Midbrain (tissue), 1 donor: ENCODE measurements at places on chromosomes 1 and 21.

- no peak for DNase-seq
Observed at GRCh38 chr1:44628962-44629756, 45.1 kb downstream of the TMEM53 start.

DNA sequence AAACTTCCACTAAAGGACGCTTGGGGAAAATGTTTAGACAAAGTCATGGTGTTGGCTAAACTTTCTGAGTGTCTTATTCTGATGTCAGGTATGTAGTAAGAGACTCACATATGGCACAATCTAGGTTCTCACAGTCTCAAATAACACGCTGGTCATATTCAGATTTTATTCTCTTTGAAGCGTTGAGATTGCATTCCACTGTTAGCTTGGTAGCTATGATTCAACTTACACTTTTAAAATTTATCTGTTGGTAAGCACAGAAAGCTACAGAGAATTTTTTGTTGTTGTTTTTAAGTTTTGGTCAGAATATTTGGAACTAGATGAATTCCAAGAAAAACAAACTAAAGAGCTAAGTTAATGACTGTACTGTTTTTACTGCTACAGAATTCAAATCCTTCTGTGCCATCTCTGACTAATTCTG lies 126.7 kb downstream of the PRRX1 start:
- DNase-seq = no peak

DNA sequence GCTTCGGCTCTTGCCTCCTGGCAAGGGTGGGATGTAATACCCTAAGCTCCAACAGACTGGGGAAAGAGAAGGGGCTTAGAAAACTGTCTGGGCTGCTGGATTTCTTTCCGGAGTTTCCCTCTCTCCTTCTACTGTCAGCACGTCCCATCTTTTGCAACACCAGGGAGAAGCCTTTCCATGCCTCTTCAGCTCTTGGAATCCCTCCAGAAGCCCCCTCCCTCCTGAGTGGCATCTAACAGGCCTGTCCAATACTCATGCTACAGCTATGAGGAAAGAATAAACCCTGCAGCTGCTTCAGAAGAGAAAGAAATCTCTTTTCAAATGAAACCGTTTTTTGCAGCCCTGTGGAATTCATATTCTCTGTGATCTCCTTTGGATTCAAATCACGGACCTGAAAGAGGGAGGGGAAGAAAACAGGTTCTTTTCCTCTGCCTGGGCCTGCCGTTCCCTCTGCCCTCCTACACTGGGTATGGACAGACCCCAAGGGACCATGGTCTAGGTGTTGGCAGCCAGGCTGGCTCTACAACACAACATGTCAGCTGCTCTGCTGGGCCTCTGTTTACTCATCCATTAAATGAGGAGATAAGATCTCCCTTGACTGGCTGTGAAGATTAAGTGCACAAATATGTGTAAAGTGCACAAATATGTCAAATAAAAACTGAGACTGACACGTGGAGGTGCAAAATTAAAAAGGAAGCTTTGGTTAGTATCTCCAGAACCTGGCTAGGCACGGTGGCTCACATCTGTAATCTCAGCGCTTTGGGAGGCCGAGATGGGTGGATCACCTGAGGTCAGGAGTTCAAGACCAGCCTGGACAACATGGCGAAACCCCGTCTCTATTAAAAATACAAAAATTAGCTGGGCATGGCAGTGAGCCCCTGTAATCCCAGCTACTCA lies 6.0 kb upstream of the CAPN2 start:
- DNase-seq = no peak

GRCh38 chr1:189834813-189835212 lies 642.9 kb downstream of the BRINP3 start:
- DNase-seq = no peak

- DNase-seq = no peak
Observed at GRCh38 chr1:229252228-229252984, 18.5 kb upstream of the RAB4A start.

GRCh38 chr1:162023547-162024501 lies at the start of gene OLFML2B:
Gene OLFML2B, minus strand, starts transcription at chr1:162023869. Its CDS starts 439 bp downstream, at chr1:162023430.
- peak; percentile 37 for DNase-seq

GRCh38 chr1:72229893-72230292 lies 52.4 kb downstream of the NEGR1 start:
- no peak for DNase-seq

DNA sequence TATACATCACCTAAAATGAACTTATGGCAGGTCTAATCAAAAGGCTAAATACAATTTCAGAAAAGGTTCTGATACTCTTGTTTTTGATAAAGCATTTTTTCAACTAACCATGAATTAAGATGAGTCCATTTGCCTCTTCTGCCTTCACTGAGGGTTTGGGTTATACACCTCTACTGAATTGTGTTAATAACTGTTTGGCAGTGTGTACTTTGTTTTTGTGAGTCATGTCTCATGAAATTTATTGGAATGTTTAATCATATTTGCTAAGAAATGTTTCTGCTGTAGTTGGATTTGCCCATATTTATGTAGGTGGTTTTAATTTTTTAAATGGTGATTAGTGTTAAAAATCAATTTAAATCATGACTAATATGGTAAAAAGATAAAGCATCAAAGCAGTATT lies 190.5 kb downstream of the HS2ST1 start:
- DNase-seq = no peak

DNA sequence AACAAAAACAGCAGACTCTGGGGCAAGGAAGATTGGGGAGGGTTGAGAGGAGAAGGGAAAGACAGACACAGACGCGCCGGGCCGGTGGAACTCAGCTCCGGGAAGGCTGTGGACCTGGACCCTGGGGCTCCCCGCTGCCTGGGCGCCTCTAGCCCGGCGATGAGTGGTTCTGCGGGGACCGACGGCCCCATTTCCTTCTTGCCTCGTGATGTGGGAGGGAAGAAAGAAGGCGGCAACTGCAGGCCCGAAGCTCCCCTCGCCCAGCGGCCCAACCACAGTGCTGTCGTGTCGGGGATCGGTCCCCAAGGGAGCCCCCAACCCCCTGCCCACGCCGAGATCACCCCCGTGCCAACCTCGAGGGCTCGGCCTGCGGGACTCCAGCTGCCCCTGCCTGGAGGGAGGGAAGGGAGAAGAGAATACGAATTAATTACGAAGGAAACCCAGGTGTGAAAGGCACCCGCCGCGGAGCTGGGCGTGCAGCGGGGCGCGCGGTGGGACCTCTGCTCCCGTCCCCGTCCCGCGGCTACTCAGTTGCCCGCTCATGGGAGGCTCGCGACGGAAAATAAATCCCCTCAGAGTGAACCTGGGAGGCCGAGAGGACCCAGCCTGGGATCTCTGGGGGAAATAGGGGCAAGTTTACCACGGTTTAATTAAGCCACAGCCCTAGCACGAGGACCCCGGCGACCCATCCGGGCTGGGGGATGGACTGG lies 7.4 kb downstream of the FOXD3 start:
- DNase-seq = no peak

DNA sequence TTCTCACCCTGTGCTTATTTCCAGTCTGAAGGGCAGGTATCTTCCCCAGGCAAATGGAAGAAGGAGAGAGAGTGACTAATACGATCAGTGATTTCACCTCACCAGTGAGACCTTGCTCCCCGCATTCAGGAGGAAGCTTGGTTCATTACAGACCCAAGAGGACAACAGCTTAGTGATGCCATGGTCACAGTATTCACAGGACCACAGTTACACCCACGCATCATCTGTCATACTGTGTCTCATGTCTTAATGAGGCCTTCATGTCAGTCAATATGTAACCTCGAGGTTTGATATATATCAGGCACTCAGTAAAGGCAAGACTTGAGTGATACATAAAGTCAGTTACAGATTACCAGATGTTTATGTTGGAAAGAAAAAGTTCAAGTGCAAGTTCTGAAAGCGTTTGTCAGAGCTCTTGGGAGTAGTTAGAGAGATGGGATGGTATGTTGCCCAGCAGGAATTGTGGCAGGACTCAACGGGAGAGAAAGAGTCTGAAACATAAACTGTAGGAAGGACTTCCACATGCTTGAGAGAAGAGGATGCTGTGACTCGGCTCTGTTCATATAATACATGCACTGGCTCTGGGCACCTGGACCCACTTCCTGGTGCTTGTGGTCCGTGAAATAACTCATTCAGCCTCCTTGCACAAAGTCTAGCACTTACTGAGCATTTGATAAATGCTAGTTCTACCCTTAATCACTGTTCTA lies 33.3 kb downstream of the GNPAT start:
- DNase-seq = no peak

DNA sequence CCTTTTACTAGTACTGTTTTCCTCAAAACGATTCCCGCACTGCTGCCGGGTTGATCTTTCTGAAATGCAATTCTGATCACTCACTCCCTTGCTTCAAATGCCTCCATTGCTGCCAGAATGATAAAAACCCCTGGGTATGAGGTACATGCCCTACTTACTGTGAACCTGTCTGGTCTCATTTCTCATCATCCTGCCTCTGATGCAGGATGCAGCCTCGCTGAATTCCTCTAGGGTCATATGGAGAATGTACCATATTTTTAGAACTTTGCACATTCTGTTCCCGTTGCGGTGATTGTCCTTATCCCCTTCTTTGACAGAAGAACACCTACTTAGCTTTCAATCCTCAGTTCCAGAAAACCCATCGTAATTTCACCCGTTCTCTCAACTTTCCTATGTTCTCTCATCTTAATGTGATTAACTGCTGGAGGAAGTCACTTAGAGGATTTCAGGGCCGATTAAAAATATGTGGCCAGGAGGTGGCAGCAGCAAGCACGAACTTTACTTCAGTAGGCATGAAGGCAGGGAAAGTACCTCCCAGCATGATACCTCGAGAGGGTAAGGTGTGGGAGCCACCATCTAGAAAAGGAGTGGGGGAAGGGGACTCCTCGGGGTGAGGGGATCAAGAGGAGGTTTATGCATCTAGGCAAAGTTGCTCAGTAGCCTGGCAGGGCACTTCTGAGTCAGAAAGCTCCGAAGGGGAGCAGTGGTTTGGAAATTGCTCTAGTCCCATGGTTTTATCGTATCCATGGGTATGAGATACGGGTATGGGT lies 361.5 kb upstream of the ZP4 start:
- DNase-seq = peak; percentile 82

GRCh38 chr1:96513136-96513535 lies 208.4 kb upstream of the PTBP2 start:
- DNase-seq = no peak

GRCh38 chr1:69519006-69519405 lies 48.7 kb upstream of the LRRC7 start:
- no peak for DNase-seq

- DNase-seq = no peak
Observed at GRCh38 chr1:227127891-227128290, 187.8 kb downstream of the COQ8A start.

DNA sequence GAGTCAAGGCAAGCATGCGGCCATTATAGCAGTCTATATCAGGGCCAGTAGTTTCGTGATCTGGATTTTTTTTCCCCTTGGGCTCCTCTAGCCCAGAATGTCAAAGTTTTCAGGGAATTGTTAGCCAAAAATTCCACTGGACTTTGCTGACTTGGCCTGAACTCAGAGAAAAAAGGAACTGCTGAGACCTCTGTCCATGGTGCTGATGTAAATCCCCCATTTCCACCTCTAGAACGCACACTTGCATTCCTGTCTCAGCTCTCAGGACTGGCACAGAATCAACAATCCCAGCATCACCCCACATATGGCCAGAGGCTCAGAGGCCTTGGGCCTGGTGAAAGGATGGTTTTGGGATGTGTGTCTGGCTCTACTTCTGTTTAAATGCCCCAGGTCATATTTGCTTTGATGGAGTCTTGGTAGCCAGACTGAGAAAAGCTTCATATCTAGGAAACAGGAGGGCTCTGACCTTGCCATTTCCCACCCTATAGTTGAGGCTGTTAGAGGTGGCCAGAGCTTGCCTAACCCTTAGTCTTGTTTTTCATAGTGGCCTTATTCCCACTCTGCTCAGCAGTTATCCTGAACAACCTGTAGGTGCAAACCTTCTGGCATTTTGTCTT lies 16.9 kb upstream of the EFCAB14 start:
- DNase-seq = peak; percentile 8

- DNase-seq = no peak
Observed at GRCh38 chr1:114745291-114745690, 12.5 kb downstream of the CSDE1 start.

- DNase-seq = no peak
Observed at GRCh38 chr1:161998811-161999210, 24.9 kb downstream of the OLFML2B start.

DNA sequence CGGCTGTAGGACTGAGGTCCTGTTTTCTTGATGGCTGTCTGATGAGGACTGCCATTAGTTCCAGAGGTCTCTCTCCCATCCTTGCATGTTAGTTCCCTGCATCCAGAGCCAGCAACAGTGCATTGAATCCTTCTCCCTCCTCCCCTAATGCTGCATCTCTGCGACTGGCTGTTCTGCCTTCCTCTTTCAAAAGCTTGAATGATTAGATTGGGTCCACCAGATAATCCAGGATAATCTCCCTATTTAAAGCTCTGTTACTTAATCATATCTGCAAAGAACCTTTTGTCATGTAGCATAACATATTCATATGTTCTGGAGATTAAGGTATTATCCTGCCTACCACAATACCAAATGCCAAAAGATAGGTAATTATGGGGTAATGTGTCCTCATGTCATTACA lies 377.5 kb downstream of the GPATCH2 start:
- no peak for DNase-seq

DNA sequence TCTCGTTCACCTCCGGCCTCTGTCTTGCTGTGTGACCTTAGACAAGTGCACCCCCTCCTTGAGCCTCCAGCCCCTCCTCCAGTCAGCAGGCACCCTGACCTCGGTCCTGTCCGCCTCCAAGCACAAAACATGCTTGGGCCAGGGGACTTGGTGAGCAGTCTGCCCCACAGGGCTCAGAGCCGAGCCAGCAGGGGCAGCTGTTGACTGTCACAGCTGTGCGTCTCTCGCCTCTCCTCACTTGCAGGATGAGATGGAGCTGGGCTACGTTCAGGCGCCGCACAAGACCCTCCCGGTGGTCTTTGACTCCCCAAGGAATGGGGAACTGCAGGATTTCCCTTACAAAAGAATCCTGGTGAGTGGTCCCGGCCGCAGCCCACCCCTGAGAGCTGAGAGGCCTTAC lies 24.2 kb downstream of the PADI3 start:
- DNase-seq = no peak

DNA sequence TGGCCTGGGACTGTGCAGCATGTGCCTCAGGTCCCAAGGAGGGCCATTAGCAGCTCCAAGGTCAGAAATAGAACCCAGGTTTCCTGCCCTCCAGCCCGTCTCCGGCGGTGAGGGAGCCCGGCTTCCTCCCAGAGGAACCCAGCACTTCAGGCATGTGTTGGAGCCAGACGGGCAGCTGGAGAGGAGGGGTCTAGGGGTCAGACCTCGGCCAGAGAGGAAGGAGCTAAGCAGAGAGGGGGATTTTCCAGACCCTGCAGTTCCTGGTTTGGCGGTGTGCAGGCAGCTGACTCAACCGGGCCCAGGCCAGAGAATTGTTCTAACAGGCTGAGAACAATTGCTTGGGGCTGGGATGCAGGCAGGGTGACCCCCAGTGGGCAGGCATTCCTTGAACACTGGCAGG lies 37.1 kb downstream of the HSPG2 start:
- DNase-seq = no peak

- DNase-seq = no peak
Observed at GRCh38 chr1:17212487-17213121, 7.7 kb downstream of the PADI1 start.

GRCh38 chr1:41093826-41094225 lies 72.3 kb upstream of the SLFNL1 start:
- DNase-seq = no peak
